ENCODE measurements at places on chromosomes 13 and 19.

GRCh38 chr19:10852098-10852800, 4.0 kb downstream of the C19orf38 start:
- DNase-seq = peak; percentile 48

DNA sequence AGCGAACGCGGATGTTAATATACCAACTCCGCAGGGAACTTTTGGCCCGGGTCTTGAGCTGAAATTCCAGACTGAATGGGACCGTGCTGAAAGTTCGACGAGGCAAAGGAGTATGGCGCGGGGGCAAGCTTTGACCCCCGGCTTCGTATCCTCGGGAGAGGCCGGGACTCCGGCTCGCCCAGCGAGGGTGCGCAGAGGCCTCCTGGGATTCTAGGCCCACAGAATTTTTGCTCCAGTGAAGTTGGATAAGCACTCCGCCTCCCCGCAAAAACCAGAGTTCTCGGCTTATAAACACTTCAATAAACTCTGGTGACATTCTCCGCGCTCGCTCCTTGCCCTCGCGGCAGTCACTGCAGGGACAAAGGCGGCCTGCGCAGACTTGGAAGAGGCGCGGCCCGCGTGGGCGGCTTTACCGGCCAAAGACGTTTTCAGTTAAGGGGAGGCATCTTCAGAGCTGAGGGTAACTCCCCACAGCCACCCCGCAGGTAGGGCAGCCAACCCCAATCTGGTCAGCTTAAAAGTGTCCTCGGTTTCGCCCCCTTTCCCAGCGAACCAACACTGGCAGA, 112.6 kb downstream of the KCNRG start:
- DNase-seq = peak; percentile 73

- no peak for DNase-seq
Observed at GRCh38 chr13:42626176-42626860, 52.4 kb downstream of the TNFSF11 start.

GRCh38 chr13:113548778-113549621, 35.6 kb upstream of the TFDP1 start:
- peak; percentile 47 for DNase-seq

DNA sequence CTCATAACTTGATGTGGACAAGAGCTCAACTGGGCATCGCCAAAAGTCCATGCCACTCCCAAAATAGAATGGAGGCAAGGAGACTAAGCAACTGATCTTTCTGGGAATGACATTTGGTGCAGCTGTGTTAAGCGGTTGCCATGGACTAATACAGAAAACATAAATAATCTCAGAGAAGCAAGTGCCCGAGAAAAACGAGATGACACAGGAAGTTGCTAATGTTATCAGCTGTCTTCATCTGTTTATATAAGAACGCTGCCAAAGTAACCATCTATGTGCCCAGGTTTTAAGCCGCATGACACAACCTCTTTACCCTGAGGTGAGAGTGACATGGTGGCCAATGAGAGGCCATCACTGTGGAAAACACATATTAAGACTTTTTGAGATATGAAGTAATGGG, 54.9 kb upstream of the SACS start:
- DNase-seq = no peak

GRCh38 chr19:4061178-4061682, 5.5 kb downstream of the ZBTB7A start:
- DNase-seq = no peak

GRCh38 chr13:77919921-77920294, 1.3 kb upstream of the EDNRB start:
- peak; percentile 52 for DNase-seq

DNA sequence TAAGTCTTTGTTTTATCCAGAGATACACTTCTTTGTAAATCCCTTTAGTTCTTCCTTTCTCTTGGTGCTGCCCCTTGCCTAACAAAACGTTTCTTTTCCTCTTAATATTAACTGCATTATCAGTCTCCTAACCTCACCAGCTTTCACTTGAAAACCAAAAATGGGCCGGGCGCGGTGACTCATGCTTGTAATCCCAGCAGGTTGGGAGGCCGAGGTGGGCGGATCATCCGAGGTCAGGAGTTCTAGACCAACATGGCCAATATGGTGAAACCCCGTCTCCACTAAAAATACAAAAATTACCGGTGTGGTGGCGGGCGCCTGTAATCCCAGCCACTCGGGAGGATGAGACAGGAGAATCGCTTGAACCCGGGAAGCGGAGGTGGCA, 329.8 kb upstream of the MIR17HG start:
- peak; percentile 82 for DNase-seq

DNA sequence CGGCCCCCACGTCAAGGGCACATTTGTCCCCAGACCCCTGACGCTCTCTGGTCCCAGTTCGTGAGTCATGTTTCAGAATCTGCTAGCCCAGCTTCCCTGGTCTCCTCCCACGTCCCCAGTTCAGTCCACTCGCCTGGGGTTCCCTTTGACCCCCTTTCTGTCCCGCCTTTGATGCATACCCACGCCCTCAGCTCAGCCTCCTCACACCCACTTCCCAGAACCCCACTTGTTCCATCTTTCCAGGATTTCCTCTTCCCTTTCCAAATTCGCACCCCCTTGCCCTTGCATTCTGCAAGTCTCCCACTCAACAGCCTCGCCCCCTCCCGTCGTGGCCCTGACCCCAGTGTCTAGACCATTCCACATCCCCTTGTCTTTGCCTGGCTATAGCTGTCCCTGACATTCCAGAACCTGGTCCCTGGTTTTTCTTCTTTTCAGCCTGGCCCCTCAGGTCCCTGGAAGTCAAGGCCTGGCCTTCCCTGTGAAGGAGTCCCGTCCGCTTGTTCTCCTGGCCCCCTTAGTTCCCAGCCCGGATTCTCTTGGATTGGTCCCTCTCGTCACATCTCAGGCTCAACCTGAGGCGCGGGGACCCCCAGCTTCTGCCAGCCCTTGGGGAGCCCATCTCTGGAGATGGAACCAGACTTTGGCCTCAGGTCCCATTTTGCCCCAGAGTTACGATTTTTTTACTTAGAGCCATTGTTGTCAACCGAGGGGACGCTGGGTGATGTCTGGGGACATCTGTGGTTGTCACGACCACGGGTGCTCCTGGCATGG, 1.3 kb downstream of the NCLN start:
- no peak for DNase-seq

GRCh38 chr13:43119206-43119605, 95.8 kb downstream of the DNAJC15 start:
- DNase-seq = no peak

- DNase-seq = no peak
Observed at GRCh38 chr13:107665926-107666458, 549.3 kb downstream of the LIG4 start.

- no peak for DNase-seq
Observed at GRCh38 chr19:9132422-9132821, 5.7 kb upstream of the OR7G3 start.
